ENCODE measurements at places on chromosomes 7 and 10. TPM values are rescaled to one million over a fixed set of nuclear protein-coding genes. Genes with fewer than 3 reads are reported as not detected.

The TBXAS1 gene
- polyA plus RNA-seq = 11.3 TPM

The GIMAP5 gene
- polyA plus RNA-seq = 382 TPM

The SPAM1 gene
- not detected for polyA plus RNA-seq

DNA sequence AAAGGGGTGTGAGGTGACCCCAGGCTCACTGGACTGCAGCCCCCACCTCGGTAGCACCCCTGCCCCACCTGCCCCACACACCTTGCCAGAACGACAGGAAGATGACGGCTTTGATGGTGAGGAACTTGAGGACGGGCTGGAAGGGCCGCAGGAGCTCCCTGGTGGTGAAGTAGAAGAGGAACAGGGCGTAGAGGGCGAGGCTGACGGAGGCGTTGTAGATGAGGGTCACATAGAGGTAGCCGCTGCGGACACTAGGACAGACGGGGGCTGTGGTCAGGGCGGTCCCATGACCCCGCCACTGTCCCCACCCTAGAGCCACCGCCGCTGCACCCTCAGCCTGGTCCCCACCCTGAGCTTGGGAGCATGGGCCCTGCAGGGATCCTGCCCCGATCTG is 7.6 kb downstream of the TMEM184A start:
- peak; percentile 26 for DNase-seq

- DNase-seq = peak; percentile 13
Observed at GRCh38 chr7:24401628-24402593, 117.9 kb downstream of the NPY start.

DNA sequence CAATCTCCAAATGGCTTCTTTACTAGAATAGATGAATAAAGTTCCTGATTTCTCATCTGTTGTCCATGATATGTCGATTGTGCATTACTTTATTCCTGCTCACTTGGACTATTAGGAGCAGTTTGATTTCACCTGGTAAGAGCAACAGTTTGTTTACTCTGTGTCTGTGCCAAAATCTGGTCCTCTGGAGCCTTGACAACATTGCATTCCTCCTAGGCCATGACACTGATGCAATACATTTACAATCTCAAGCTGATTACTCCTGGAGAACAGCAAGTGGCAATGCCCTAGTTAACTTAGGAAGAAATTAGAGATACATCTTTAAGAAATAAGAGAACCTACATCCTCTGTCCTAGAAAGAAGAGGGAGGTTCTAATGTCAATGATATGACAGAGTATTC is 71.8 kb downstream of the SGCE start:
- DNase-seq = no peak

DNA sequence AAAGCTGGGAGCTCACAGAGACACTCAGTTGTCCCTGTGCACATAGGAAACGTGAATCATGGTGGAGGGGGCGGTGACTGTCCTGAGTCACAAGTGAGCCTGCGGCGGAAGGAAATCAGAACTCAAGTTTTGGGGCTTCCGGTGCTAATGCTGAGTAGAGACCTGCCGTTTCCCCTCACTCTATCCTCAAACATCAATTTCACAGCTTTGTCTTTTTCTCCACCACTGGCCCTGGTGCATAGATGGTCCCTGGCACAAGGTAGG is 21.9 kb downstream of the ADCYAP1R1 start:
- no peak for DNase-seq

- no peak for DNase-seq
Observed at GRCh38 chr10:59323831-59324401, 38.4 kb downstream of the FAM13C start.

DNA sequence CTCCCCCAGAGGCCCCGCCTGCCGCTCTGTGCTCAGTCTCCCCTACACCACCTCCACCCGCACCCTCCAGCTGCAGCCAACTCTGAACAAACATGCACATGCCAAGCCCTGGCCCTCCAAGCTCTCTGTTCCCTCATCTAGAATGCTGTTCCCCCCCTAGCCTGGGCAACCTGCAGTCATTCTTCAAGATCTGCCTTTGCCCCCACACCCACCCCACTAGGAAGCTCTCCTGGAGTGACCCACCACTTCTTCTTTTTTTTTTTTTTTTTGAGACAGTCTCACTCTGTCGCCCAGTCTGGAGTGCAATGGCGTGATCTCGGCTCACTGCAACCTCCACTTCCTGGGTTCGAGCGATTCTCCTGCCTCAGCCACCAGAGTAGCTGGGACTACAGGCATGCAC is 13.7 kb downstream of the MYL10 start:
- no peak for DNase-seq

GRCh38 chr7:151345576-151346469 is 4.2 kb downstream of the NUB1 start:
- no peak for DNase-seq

DNA sequence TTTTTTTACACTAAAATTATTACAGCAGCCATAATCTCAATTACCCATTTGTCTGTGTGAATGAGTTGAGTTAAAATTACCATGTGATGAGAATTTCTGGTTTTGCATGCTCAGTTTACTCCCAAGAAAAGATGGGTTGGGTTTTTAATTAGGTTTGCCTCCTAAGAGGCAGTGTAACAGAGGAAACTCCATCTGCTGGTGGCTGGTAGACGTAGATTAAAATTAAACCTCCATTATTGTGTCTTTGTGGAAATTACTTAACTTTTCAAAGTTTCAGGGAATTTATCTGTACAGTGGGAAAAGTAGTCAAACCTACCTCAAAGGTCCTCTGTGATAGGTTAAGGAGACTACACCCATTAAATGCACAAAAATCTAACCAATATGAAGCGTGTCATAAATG is 954.2 kb downstream of the PCDH15 start:
- no peak for DNase-seq

Data from CD4-positive, CD25-positive, alpha-beta regulatory T cell (primary cell).